ENCODE measurements at places on chromosomes 1 and 21.

DNA sequence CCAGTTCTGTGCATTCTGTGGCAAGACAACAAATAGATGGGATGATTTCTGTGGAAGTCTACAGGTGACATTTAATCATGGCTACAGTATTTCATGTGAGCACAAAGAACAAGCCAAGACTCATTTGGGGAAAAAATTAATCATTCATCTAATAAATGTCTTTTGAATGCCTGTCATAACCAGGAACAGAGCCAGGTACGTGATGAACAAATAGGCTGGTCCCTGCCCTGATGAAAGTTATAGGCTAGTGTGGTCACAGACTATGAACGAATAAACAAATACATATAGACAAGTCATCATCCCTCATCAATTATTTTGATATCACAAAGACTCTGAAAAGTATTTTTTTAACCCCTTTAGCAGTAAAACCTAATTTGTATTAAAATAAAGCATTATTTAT is 226.4 kb upstream of the RRP15 start:
- DNase-seq, result no peak

- no peak for DNase-seq
Observed at GRCh38 chr1:39539252-39539790, 37.3 kb downstream of the PABPC4 start.

GRCh38 chr1:222161676-222162075 is 386.2 kb downstream of the HHIPL2 start:
- no peak for DNase-seq

DNA sequence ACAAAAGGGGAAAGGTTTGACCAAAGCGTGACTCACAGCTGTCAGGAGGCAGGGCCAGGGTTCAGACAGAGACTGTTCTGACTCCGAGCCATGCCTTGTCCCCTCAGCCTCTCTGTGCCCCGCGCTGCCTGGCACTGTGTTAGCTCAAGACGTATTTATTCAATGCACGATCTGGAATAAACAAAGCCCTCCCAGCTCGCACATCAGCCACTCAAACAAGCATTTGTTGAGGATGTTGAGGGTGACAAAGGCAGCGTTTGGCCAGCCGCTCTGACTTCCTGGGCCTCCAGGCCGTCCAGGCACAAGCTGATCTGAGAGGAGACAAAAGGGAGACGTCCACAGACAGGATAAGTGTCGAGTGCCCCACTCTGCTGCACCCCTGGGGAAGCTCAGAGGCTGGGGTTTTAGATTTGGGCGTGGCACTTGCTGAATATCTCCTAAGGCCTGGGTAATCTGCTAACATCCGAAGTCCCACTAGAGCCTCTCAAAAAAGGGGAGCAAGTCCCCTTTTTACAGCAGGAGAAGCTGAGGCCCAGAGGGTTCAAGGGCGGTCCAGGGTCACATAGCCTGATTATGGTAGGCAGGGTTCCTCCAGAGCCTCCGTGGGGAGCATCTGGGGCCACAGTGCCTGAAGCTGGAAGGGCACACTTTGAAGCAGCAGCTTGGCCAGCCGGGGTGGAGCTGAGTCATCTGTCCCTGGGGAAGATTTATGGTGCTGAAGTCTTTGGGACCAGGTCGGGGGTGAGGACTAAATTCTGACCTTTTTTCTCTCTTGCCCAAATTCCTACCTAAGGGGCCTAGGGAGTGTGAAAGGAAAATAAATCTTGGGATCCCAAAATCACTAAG is 95.9 kb downstream of the SPSB1 start:
- DNase-seq, result no peak

- peak; percentile 51 for DNase-seq
Observed at GRCh38 chr1:16677552-16678431, 11.0 kb upstream of the RNU1-3 start.

DNA sequence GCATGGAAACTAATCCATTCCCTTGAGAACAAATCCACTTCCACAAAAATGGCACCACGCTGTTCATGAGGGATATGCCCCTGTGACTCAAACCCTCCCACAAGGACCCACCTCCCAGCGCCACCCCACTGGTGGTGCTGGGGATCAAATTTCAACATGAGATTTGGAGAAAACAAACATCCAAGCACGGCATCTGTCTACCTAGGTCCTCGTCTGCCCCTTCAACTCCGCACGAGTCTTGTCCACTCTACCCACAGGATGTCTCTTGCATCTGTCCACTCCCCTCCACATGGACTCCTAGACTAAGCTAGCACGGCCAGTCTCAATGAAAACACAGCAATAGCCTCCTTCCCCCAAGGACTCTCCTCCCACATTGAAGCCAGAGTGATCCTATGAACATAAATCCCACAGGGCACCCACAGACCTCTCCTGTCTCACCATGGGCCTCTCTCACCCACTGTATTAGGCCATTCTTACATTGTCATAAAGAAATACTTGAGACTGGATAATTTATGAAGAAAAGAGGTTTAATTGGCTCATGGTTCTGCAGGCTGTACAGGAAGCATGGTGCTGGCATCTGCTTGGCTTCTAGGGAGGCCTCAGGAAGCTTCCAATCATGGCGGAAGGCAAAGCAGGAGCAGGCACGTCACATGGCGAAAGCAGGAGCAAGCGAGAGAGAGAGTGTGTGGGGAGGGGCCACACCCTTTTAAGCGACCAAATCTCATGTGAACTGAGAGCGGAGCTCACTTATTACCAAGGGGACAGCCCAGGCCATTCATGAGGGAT is 101.4 kb downstream of the TOMM20 start:
- no peak for DNase-seq

GRCh38 chr21:42861848-42862400 is 17.4 kb downstream of the WDR4 start:
- no peak for DNase-seq

DNA sequence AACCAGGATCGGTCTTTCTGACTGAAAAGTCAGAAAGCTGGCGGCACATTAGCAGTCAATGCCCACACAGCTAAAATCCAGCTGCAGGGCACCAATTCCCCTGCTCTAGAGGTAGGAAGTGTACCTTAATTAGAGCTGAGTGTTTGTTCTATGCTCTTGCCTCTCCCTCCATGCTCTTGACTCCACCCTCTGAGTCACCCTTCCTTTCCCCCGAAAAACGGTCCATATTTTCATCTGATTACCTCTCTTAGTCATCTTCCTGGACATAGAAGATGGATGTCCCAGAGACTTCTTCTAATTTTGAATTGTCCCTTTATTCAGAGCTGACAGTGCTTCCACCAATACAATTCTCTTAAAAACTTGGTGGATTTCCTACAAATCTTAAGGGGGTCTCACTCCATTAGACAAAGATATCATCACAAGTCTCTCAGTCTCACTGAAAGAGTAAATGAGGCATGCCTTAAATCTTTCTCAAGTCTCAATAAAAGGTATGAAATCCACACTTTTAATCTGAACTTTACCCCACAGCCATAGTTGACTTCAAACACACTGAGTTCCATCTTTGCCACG is 44.1 kb upstream of the SLC19A1 start:
- DNase-seq, result no peak

DNA sequence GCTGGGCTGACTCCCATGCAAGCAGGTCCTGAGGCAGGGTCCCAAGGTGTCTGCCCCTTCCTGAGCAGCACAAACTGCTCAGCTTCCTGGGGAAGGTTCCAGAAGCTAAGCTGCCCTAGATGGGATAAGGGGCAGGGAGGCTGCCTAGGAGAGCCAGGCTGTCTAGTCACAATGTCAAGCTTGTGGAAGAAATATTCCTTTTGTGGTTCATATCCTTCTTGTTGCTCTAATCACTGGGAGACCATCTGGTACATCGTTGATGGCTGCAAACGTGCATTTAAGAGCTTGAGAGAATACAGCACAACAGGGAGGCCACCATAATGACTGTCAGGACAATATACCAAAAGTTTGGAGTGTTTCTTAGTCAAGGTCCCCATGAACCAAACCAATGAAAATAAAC is 67.4 kb downstream of the SLC16A1 start:
- no peak for DNase-seq

- DNase-seq, result no peak
Observed at GRCh38 chr1:223039990-223040389, 103.1 kb downstream of the TLR5 start.

GRCh38 chr1:65762081-65762862 is 30.4 kb upstream of the PDE4B start:
- DNase-seq, result no peak

- no peak for DNase-seq
Observed at GRCh38 chr1:2330519-2331199, 60.7 kb downstream of the MORN1 start.

GRCh38 chr1:160522622-160523345 is at the start of gene SLAMF6:
TSS of gene SLAMF6 (minus strand) at chr1:160523255. CDS start at chr1:160523192, 63 bp downstream.
- DNase-seq, result peak; percentile 18

- no peak for DNase-seq
Observed at GRCh38 chr1:1380860-1381259, 5.9 kb upstream of the AURKAIP1 start.

GRCh38 chr1:100538913-100539835 is 1.2 kb downstream of the GPR88 start:
- DNase-seq, result peak; percentile 34

- DNase-seq, result no peak
Observed at GRCh38 chr1:7558921-7559869, 211.9 kb upstream of the VAMP3 start.

- no peak for DNase-seq
Observed at GRCh38 chr1:195434566-195435203, 1173.6 kb downstream of the KCNT2 start.

All from stimulated activated CD4-positive, alpha-beta T cell treated with anti-CD3 and anti-CD28 coated beads, TNF-alpha, amount 100 ng/mL, for 24 hours (primary cell).